ENCODE measurements at places on chromosomes 5 and 9. TPM values are rescaled to one million over a fixed set of nuclear protein-coding genes. Genes with fewer than 3 reads are reported as not detected.

MEIKIN gene
- total RNA-seq, result not detected

ENDOG gene
- total RNA-seq, result 17.8 TPM

SELENOP gene
- 131 TPM for total RNA-seq

CDX1 gene
- total RNA-seq, result 0.09 TPM

IRX1 gene
- not detected for total RNA-seq

BNC2 gene
- total RNA-seq, result 27.5 TPM

HAVCR2 gene
- total RNA-seq, result 0.09 TPM

UBE2QL1 gene
- under 0.01 TPM for total RNA-seq

YIPF5 gene
- total RNA-seq, result 130 TPM

ADAMTS16 gene
- 0.18 TPM for total RNA-seq

TLR4 gene
- 4.1 TPM for total RNA-seq

SEMA6A gene
- total RNA-seq, result 0.74 TPM

BTNL3 gene
- total RNA-seq, result not detected

C5orf52 gene
- total RNA-seq, result not detected

ASTN2 gene
- 7.1 TPM for total RNA-seq

TBC1D9B gene
- total RNA-seq, result 53.5 TPM

RASGRF2 gene
- total RNA-seq, result 8.0 TPM

GARIN3 gene
- not detected for total RNA-seq

KIF12 gene
- not detected for total RNA-seq

TPPP gene
- total RNA-seq, result 0.09 TPM

SLU7 gene
- total RNA-seq, result 81.5 TPM

KIF4B gene
- under 0.01 TPM for total RNA-seq

PTGR1 gene
- total RNA-seq, result 115 TPM

TTC16 gene
- total RNA-seq, result 0.14 TPM

CD274 gene
- 2.2 TPM for total RNA-seq

CSF2 gene
- not detected for total RNA-seq

GLIPR2 gene
- total RNA-seq, result 43.8 TPM

SMIM32 gene
- total RNA-seq, result not detected

ATP6V1G1 gene
- total RNA-seq, result 184 TPM

FAM169A gene
- 0.09 TPM for total RNA-seq

TXNDC8 gene
- not detected for total RNA-seq

SPINK5 gene
- under 0.01 TPM for total RNA-seq

PCDHB11 gene
- 0.18 TPM for total RNA-seq

GFPT2 gene
- 66.0 TPM for total RNA-seq

SKP1 gene
- total RNA-seq, result 320 TPM

SPINK1 gene
- not detected for total RNA-seq

AQP3 gene
- total RNA-seq, result 12.2 TPM

THBS4 gene
- 1.1 TPM for total RNA-seq

TNFSF15 gene
- 0.55 TPM for total RNA-seq

DOCK2 gene
- total RNA-seq, result 4.4 TPM

SPARC gene
- 3,185 TPM for total RNA-seq

MED22 gene
- total RNA-seq, result 9.5 TPM

IL3 gene
- not detected for total RNA-seq

ELOVL7 gene
- 0.09 TPM for total RNA-seq

PCDHGA6 gene
- 3.2 TPM for total RNA-seq

C7 gene
- total RNA-seq, result 1.1 TPM

GMCL2 gene
- total RNA-seq, result not detected

PCDHGA12 gene
- 9.1 TPM for total RNA-seq

SPATA31D4 gene
- total RNA-seq, result not detected

CATSPER3 gene
- total RNA-seq, result 0.14 TPM

ARL15 gene
- 18.9 TPM for total RNA-seq

PLPP7 gene
- total RNA-seq, result 6.8 TPM

PCSK5 gene
- total RNA-seq, result 5.7 TPM

Data from smooth muscle cell of bladder (primary cell).